Camera-type eye (tissue), 1 donor: ENCODE measurements at places on chromosomes 2 and 18. TPM values are rescaled to one million over a fixed set of nuclear protein-coding genes. Genes with fewer than 3 reads are reported as not detected.

SLC8A1 gene
- total RNA-seq = 138 TPM

SFTPB gene
- total RNA-seq = not detected

ALLC gene
- total RNA-seq = 0.77 TPM

RNF152 gene
- 49.1 TPM for total RNA-seq

ELOA2 gene
- not detected for total RNA-seq

NAT8 gene
- not detected for total RNA-seq

KLF11 gene
- 23.7 TPM for total RNA-seq

RESP18 gene
- total RNA-seq = not detected

BZW1 gene
- 220 TPM for total RNA-seq

C18orf54 gene
- 11.0 TPM for total RNA-seq

FBXO48 gene
- total RNA-seq = 1.7 TPM

PPP1R1C gene
- total RNA-seq = 9.6 TPM

EN1 gene
- 0.16 TPM for total RNA-seq

TUBA3E gene
- total RNA-seq = not detected
